ENCODE measurements at places on chromosomes 5 and 9.

- no peak for DNase-seq
Measured at GRCh38 chr5:96756985-96757384, 50.8 kb downstream of the ERAP1 start.

DNA sequence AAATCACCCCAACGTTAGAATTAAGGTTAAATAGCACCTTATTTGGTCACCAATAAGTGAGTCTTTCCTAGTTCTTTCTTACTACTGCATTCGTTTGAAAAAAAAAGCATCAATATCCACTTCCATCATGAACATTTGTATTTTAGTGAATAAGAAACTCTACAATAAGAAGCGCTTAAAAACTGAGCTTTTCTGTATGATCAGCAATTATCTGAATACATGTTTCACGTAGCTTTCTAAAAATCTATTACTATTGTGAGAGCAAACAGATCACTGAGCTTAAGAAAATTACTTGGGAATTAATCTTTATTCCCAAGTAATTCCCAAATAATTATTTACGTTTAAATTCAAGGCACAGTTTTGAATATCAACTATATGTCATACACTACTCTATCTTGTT lies 32.5 kb downstream of the ZDHHC21 start:
- DNase-seq, result no peak

DNA sequence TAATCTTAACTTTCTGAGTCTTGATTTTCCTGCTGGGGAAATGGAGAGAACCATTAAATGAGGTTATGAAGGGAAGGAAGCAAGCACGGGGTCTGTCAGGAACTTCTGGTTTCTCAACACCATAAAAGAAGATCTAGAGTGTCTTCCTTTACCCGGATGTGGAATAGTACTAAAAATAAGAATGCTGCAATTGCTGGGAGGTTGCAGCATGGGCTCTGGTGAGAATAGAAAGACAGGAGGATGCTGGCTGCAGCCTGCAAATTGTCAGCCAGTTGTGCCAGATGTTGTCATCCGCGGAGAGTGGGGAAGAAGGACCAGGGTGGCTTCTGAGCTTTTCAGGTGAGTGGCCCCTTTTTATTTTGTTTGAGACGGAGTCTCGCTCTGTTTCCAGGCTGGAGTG lies 69.3 kb upstream of the STC2 start:
- no peak for DNase-seq

DNA sequence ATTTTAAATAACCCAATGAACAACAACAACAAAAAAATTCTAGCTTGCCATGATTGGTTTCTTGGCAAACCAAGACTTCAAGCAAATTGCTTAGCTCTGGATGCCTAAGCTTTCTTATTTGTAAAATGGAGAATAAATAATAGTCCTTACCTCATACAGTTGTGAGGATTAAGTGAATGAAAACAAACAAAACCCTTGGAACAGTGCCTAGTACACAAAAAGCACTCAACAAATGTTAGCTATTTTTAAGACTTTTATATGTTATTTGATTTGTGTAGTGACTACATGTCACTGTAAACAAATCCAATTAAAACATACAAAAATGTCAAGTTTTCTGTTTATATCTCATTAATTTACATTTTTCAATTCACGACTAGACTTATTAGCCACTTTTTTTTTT lies 13.5 kb upstream of the HOMER1 start:
- DNase-seq, result no peak

GRCh38 chr5:129803403-129803802 lies 55.5 kb downstream of the MINAR2 start:
- DNase-seq, result no peak

GRCh38 chr5:179795863-179796833 lies 2.4 kb downstream of the LTC4S start:
- DNase-seq, result no peak

- no peak for DNase-seq
Measured at GRCh38 chr5:164326219-164326618, 820.8 kb downstream of the MAT2B start.

DNA sequence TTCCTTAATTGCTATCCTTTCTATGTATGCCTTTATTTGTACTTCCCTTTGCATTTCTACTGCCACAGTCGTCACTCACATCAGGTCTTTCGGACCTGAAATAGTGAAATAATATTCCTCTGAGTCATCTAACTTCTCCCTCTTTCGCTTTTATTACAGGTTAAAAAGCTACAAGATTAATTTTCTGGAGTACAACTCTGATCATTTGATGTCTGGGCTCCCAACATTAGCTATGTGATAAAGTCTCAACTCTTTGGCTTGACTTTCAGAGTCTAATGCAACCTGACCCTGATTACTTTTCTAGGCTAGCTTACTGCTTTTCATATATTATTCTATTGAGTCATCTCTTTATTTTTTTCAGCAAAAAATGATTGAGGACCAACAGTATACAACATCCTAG lies 638.8 kb upstream of the WWC1 start:
- DNase-seq, result no peak

DNA sequence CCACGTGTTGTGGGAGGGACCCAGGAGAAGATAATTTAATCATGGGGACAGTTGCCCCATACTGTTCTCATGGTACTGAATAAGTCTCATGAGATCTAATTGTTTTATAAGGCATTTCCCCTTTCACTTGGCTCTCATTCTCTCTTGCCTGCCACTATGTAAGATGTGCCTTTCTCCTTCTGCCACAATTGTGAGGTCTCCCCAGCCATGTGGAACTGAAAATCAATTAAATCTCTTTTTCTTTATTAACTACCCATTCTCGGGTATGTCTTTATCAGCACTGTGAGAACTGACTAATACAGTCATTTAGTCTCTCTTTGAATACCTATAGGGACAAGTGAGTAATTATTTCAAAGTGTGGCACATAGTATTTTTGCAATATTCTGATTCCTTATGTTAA lies 269.2 kb upstream of the SMARCA2 start:
- DNase-seq, result no peak

DNA sequence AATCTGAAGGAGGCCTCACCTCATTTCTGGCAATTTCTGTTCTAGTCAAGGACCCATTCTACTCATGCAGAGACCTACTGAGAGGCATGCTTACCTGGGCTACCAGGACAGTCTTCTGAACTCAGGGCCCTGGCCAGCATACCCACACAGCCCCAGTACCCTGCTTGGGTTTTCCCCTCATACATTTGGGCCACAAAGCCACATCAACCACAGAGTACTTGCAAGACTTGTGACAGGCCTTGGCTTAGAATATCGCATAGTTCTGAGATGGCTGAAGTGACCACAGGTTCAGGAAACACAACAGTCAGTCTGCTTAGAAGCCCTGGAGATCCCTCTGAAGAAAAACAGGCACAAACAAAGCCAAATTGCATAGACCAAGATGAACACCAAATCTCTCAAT lies 758.8 kb upstream of the CDH9 start:
- DNase-seq, result no peak

DNA sequence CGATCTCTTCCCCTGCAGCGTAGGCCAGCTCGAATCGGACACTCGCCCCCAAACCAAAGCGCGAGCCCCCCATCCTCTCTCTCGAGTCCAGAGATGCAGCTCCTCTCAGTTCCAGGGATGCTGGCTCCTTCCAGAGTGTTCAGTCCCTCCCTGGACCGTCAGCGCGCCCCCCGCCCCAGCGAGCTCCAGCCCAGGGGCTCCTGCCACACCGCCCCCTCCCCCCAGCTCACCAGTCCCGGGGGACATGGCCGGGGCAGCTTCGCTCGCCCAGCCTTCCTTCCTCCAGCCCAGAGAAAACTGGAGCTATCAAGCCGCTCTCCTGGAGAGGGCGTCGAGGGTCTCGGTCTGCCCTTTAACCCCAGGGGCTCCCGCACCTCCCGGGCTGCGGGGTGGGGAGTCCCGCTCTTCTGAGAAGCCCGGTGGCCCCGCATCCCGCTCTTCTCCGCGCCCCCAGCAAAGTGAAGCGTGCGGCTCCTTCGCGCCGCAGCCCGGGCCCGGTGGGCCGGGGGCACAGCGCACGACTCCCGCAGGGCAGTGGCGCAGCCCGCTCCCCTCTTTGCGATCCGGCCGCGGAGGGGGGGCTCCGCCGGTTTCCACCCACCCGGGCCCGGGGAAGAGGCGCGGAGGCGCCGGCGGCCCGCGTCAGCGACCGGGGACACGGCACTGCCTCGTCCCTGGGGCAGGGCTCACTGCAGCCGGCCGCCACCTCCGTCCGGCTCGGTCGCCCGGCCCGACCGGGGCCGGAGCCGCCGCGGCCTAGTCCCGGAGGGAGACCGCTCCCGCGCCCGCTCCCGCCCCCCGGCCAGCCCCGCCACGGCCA lies 587 bp downstream of the MIER3 start:
- no peak for DNase-seq

DNA sequence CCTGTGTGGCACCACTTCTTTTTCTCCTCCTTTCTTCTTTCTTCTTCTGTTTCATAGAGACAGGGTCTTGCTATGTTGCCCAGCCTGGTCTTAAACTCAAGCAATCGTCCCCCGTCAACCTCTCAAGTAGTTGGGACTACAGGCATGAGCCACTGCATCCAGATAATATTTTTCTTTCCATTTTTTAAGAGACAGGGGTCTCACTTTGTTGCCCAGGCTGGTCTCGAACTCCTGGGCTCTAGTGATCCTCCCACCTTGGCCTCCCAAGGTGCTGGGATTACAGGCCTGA lies 47.4 kb upstream of the IER5L start:
- no peak for DNase-seq

DNA sequence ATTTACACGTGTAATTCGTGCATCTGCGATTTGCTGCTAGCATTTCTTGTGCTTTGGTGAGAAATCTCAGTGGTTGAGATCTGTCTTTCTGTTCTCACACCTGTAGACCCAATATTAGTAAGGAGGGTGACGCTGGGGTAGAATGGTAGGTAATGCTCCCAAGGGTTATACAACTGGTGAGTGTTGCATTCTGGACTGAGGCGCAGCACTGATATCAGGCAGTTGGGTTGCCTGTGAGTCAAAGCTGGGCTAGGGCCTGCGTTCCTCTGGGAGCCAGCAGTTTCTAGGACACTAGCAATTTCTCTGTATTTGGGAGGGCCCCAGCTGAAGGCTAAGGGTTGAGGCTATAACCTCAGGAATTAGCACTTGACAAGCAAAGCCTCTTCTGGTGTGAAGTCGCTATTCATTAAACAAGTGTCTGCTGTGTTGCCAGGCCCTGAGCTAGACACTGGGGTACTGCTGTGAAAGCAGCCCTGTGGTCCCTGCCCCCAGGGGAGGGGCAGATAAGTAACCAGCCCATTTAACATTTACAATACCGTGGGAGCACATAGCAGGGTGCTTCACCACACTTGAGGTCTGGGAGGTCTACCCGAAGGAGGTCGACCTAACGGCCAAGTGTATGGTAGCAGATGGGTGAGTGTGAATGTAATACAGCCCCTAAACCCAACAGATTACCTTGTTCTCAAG lies 28.7 kb downstream of the LARP1 start:
- DNase-seq, result no peak

DNA sequence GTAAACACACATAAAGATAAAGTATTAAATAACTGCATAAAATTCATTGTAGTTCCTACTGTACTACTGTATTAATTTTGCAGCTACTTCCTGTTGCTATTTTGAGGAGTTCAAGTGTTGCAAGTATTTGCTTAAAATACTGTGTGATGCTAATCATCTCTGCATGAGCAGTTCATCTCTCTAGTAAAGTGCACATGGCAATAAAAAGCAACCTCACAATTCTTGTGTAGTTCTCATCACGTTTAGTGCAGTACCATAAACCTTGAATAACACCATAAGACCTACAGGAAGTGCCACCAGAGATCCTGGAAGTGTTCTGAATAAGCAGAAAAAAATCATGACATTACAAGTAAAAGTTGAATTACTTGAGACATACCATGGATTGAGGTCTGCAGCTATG lies 34.6 kb downstream of the CPLANE1 start:
- no peak for DNase-seq

DNA sequence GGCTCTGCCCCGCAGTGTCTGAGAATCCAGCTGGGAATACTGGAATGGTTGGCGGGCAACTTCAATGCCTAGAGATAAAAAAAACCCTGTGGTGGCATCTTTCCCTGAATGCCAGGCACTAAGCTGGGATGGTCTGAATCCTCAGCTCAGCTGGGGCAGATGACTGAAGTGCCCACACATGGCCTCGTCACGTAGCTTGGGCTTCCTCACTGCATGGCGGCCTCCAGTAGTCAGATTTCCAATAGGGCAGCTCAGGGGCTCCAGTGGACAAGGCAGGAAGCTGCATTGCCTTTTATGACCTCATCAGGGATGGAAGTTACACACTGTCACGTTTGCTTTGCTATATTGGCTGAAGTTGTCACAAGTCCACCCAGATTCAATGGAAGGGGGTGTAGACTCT lies 24.3 kb upstream of the FUBP3 start:
- no peak for DNase-seq

Measured in NCI-H2081 treated with DMSO at 0.1 percent for 48 hours (cell line).